Karpas-422 (cell line): ENCODE measurements at places on chromosomes 12 and 14. TPM values are rescaled to one million over a fixed set of nuclear protein-coding genes. Genes with fewer than 3 reads are reported as not detected.

- DNase-seq: peak; percentile 73
- H3K27me3 ChIP-seq: no peaks in the 10 kb centered on the region
- no peak overlapping the region for H3K27ac ChIP-seq
- no peak overlapping the region for H3K4me3 ChIP-seq
- no peaks in the 10 kb centered on the region for H3K4me1 ChIP-seq
Measured at GRCh38 chr14:43503508-43503907, 1003.6 kb downstream of the FSCB start.

- no peaks in the 10 kb centered on the region for H3K27me3 ChIP-seq
- peak overlapping the region; percentile 53 for H3K4me3 ChIP-seq
- H3K36me3 ChIP-seq: no peaks in the 10 kb centered on the region
- peaks cover 32% of the 10 kb centered on the region for H3K4me1 ChIP-seq
- no peak overlapping the region for H3K27ac ChIP-seq
Measured at GRCh38 chr14:100222224-100223093, 16.5 kb upstream of the YY1 start.

- no peak overlapping the region for H3K27ac ChIP-seq
- no peaks in the 10 kb centered on the region for H3K27me3 ChIP-seq
- DNase-seq: no peak
- H3K36me3 ChIP-seq: no peaks in the 10 kb centered on the region
- H3K4me3 ChIP-seq: no peak overlapping the region
Measured at GRCh38 chr12:39805651-39806050, 186.0 kb upstream of the ABCD2 start.

- peaks cover 36% of the 10 kb centered on the region for H3K4me1 ChIP-seq
- no peak for DNase-seq
- H3K27ac ChIP-seq: peak overlapping the region; percentile 42; the same call in 1 of the 2 replicates
- H3K27me3 ChIP-seq: no peaks in the 10 kb centered on the region
Measured at GRCh38 chr12:1692226-1692625, 1.4 kb downstream of the ADIPOR2 start.

DNA sequence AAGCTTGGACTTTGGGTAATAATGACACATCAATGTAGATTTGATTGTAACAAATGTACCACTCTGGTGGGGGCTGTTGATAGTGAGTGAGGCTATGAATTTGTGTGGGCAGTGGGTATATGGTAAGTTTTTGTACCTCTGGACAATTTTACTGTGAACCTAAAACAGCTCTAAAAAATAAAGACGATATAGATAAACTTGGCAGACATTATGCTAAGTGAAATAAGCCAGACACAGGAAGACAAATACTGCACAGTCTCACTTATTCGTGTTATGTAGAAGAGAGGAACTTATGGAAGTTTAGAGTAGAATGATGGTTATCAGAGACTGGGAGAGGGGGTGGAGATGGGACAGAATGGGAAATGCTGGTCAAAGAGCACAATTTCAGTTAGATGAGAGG is 8.7 kb downstream of the KRT6C start:
- no peaks in the 10 kb centered on the region for H3K36me3 ChIP-seq
- no peaks in the 10 kb centered on the region for H3K4me1 ChIP-seq
- no peak for DNase-seq
- H3K27me3 ChIP-seq: no peaks in the 10 kb centered on the region

DNA sequence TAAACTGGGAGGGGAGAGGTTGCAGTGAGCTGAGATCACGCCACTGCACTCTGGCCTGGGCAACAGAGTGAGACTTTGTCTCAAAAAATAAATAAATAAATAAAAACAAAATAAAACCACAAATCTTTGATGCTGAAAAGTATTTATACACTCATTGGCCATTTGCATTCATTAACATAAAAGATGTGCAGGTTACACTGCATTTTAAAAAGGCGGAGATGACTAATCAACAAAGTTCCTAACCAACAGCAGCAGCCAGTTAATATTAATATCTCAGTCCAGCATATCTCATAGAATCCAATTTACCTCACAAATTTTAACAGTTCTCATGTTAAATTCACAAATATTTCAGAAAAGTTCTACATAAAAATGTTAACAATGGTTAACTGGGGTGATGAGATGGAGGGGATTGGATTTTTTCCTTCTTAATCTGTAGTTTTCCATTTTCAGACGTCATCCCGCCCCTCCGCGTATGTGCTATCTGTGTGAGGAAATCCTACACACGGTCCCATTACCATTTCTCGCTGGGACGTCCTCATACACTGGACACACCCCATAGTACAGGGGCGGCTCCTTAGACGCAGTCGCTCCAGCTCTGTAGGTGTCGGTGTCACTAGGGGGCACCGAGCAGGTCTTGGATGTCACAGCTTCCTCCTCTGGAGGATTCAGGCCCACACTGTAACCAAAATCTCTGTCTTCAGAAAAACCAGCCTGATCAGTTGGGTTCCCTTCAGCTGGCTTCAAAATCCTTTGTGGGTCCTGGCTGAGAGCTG is 7.3 kb downstream of the ANKLE2 start:
- H3K4me1 ChIP-seq: no peaks in the 10 kb centered on the region
- no peaks in the 10 kb centered on the region for H3K27me3 ChIP-seq
- DNase-seq: no peak
- H3K36me3 ChIP-seq: peaks cover 52% of the 10 kb centered on the region
- no peak overlapping the region for H3K27ac ChIP-seq

- peak; percentile 15 for DNase-seq
- no peaks in the 10 kb centered on the region for H3K4me1 ChIP-seq
Measured at GRCh38 chr12:46451276-46452021, 78.9 kb upstream of the SLC38A2 start.

- no peaks in the 10 kb centered on the region for H3K4me1 ChIP-seq
- H3K27me3 ChIP-seq: peaks cover 2% of the 10 kb centered on the region; the same call in 1 of the 2 replicates
- H3K27ac ChIP-seq: no peak overlapping the region
Measured at GRCh38 chr14:100911665-100912316, 8.3 kb upstream of the RTL1 start.

SDSL gene
- total RNA-seq: not detected in 2 replicates
